ENCODE measurements at places on chromosomes 2 and 18.

GRCh38 chr2:241302759-241303651, 12.5 kb downstream of the HDLBP start:
- no peak for DNase-seq

DNA sequence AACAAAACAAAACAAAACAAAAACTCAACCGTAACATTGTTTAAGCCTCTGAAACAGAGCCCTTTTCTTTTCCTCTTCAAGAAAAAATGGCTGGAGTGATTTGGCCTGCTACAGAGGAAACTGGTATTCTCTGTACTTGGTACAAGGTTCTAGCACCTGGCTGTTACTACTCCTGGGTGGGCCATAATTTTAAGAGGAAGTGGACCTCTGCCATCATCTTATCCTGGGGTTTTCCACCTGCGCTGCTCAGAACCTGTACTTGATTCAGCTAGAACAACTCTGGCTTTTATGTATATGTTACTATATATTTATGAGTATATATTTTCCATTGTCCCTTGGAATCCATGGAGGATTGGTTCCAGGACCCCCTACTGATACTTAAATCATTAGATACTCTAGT, 22.5 kb downstream of the SRSF7 start:
- DNase-seq = no peak

DNA sequence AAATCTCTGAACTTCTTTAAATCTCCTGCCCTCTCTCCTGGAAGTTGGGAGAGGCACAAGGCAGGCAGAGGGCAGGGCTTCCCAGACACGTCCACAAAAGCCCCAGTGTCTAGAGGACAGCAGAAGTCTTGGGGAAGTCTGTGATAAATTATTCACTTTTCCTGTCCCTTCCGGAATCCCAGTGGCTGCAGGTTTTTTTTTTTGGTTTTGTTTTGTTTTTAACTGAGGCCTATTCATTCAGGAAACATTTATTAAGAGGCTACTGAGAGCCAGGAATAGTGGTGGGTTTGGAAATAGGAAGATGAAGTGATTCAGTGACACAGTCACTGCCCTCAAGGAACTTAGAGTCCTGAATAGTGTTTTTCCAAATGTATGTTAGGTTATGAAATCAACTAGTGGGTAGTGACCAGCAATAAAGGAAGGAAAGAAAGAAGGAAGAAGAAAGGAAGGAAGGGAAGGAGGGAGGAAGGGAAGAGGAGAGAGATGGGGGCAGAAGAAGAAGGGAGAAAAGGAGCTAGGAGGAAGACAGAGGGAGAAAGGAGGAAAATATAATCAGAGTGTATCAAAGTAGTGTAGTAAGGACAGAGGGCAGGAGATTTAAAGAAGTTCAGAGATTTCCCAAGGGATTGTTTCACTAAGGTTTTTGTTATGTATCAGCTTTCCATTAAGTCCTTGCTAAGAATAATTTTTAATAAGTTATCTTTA, 98.9 kb upstream of the ZFP36L2 start:
- peak; percentile 41 for DNase-seq

GRCh38 chr2:27288610-27289009, 6.4 kb downstream of the TRIM54 start:
- DNase-seq = no peak

DNA sequence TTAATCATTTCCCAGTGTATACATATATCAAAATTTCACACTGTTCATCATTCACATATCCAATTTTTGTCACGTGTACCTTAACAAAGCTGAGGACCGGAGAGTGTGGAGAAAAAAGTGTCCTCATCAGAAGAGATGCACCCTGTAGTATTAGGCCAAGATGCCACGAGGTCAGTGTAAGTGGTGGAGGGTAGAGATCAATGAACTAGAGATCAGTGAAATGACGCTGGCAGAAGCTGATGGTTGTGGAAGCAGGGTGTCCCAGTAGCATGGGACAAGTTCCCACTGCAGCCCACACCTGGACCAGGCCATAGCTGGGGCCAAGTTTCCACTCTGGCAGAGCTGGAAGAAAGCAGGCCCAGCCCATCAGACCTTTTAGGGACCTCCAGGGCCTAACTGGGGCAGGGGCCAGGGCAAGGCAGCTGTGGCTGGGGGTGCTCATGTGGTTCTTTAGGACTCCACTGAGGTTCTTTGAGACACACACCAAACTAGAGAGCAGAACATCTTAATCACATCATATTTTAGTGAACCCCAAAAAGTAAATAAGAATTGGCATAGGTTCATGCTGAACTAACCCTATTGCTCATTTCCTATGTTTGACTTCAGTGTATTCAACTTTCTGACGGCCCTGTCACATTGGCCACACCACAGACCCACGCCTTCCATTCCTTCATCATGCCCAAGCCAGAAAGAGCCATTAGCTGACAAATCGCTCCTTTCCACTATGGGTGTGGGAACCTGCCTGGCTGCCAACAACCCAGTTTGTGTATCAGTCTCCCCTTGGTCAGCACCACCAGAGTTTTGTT, 21.6 kb upstream of the GPR55 start:
- DNase-seq = no peak

DNA sequence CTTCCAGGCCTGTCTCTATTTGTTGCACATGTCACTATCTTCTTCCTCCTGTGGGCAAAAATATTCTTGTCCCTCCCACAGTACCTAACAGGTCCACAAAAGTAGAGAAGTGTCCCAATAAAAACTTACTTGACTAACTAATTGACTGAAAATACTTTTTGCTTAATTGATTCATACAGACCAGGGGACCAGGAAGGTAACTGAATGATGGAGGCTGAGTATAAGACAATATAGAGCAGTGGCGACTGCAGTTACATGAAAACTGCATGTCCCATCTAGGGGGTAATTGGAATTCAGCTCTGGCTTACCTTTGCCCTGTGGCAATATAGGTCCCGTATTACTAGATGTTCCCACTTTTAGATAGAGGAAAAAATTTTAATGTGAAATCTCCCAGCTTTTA, 112.9 kb upstream of the CREB1 start:
- no peak for DNase-seq

- no peak for DNase-seq
Measured at GRCh38 chr2:98880266-98881152, 55.5 kb downstream of the CRACDL start.

GRCh38 chr2:205816268-205816667, 134.0 kb downstream of the NRP2 start:
- DNase-seq = no peak

DNA sequence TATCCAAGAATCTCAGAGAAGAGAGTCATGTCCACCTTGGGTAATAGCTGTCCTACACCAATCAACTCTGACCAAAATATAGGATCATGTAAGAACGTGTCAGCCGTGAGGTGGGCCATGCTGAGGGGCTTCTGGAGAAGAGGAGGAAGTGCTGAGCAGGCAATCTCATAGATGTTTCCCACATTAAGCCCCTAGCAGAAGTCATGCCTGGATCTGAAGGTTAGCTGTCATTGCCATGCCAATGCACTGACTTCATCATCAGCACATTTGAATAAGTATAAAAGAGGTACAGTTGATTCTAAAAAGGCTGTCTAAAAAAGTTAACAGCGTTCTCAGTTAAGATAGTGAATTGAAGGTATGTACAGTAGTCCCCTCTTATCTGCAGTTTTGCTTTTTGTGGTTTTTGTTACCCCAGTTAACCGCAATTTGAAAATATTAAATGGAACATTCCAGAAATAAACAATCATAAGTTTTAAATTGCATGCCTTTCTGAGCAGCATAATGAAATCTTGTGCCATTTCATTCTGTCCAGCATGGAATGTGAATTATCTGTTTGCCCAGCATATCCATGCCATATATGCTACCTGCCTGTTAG, 67.2 kb upstream of the TMEM17 start:
- DNase-seq = peak; percentile 16

GRCh38 chr18:7846335-7846734, 279.2 kb downstream of the PTPRM start:
- no peak for DNase-seq

- DNase-seq = no peak
Measured at GRCh38 chr2:21396252-21396651, 272.5 kb downstream of the TDRD15 start.

DNA sequence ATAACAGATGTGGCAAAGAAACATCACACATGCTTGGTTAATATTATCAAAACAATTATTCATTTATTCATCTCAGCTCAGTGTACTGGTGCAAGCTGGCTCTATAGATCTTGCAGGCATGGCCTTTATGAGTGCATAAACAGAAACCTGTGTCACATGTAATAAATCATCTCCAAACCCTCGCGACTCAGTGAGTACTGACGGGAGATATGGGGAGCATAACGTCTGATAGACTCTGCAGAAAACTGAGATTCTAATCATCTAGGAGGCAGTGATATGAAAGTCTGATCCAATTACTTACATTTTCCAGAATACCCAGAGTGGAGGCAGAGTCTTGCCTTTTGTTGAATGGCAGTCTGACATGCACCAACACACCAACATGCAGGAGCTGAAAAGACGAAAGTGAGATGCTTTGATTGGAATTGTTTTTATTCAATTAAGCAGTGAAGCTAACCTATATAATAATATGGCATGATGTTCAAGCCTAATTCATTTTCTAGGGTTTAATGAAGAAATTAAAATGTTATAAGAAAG, 416.8 kb downstream of the RNF144A start:
- DNase-seq = no peak

Data from fibroblast of skin of right biceps (primary cell).